ENCODE measurements at places on chromosomes 2 and 18.

GRCh38 chr2:160499865-160500264 is 6.3 kb upstream of the RBMS1 start:
- DNase-seq: no peak

GRCh38 chr2:163808406-163808805 is 72.6 kb upstream of the FIGN start:
- DNase-seq: no peak

- DNase-seq: no peak
Measured at GRCh38 chr2:69723791-69724190, 18.1 kb upstream of the ANXA4 start.

DNA sequence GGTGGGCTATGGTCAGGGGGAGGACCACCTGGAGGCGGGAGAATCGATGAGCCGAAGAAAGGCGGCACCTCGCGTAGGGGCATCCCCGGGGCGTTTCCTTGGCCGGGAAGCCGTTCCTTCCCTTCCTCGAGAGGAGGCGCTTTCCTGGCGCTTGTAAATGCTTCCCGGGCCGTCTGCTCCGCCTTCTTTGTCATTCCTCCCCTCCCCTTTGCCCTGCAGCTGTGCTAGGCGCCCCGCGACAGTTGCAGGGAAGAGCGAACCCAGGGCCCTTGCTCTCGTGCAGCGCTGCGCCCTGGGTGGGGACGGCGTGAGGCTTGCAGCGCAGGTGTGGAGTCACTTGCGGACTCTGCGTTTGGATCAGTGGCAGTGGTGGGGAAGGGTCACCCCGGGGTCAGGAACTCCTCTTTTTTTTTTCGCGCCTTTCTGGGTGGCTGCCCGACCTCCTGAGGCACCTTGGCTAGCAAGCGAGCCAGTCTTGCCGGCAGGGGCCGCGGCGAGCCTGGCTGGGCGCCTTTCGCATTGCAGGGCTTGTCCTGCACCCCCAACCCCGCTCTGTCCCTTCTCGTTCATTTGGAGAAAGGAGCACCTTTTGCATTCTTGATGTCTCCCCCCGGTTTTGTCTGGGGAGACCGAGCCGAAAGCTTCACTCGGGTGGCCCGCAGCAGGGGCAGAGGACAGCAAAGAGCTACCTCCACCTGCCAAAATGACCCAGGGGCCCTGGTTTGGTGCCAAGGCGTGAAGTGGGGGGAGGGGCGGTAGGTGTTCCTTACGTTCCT is 858 bp downstream of the KCNS3 start:
- no peak for DNase-seq

GRCh38 chr2:120550282-120550681 is 185.4 kb upstream of the GLI2 start:
- no peak for DNase-seq

DNA sequence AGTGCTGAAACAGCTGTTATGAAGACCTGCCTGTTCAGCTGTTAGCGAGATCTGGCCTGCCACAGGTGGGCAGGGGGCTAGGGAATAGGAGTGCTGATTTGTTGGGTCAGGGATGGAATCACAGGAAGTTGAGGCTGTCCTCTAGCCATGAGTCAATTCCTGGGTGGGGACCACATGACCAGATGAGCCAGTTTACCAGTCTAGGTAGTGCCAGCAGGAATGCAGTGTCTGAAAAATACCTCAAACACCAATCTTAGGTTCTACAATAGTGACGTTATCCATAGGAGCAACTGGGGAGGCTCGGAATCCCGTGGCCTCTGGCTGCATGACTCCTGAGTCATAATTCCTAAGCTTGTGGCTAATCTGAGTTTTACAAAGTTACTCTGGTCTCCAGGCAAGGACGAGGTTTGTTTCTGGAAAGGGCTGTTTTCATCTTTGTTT is 44.9 kb downstream of the DYSF start:
- DNase-seq: no peak

DNA sequence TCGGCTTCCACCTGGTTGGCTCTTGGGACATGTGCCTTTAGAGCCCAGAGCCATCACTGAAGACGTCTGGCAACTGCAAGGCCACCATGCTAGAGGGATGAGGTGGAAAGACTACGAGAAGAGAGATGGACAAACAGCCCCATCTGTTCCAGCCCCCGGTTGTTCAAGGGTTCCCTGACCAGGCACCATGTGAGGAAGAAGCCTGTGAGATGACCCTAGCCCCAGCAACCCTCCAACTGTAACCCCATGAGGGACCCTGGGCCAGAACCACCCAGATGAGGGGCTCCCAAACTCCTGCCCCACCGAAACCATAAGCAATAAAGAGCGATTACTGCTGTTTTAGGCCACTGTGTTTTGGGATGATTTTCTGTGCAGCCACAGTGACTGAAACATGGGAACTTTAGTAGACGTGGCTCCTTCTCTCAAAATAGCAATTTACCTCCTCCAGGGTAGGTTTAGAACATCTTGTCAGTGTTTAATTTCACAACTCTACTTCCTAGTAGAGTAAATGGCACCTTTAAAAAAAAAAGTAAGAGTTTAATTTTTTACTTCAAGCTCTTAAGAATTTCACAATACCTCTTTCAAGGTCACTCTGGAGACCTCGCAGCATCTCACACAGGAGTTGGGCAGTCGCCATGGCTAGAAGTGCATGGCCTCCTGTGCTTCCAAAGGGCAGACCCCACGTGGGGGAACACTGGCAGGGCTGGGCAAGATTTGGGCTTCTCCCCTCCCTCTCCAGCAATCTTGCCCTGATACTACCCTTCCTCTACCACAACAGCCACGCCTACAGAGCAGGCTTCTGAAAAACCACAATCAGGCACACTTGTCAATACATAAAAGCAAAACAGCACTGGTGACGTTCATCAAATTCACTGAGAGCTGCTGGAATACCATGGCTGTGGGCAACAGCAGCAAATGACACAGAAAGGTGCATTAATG is 48.8 kb downstream of the TMEM163 start:
- DNase-seq: no peak

DNA sequence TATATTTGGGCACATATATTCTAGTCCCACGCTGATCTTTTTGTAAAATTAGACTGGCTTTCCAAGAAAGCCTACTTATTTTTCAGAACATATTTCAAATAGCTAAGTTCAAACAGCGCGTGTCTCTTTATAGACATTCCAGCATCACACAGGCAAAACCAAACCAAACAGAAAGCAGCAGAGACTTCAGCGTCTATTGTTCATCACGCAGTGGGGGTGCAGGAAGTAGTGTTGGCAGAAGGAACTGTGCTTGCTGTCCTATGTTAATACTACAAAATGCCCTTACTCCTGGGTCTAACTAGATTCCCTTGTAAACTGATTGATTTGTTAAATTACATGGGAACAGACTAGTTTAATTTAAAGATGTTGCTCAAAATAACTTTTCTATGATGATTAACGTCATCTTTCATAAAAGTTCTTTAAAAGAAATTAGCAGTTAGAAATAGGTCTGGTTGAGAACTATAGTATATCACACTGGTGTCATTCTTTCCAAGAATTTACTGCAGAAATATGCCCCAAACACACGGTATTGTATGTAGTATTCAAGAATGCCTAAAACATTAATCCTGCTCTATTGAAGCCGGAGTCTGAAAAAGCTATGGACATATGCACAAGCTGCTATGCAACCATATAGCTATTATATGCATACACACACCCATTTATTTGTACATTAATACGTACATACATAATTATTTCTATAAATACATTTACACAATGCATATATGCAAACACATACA is 436.3 kb downstream of the CBLN2 start:
- DNase-seq: no peak

DNA sequence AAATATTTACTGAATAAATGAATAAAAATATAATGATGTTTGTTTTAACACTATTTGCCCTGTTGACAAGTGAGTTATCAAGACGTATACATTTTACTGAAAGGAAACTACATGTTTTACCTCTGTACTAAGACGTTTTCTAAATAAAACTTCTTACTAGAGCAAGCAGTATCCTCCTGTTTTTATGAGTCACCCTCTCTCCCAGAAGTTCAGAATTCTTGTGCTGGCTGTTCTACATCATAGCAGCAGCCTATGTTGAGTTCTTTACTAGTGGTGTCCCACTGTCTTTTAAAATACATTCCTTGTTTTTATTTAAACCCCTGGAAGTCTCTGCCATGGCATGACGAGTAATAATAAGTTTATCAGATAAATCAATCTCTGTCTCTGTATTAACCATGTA is 297.4 kb downstream of the CALCRL start:
- no peak for DNase-seq

GRCh38 chr18:31684279-31685096 is at the start of gene B4GALT6:
Gene B4GALT6, minus strand, starts transcription at chr18:31684581. Its CDS starts 155 bp downstream, at chr18:31684426.
- peak; percentile 1 for DNase-seq

DNA sequence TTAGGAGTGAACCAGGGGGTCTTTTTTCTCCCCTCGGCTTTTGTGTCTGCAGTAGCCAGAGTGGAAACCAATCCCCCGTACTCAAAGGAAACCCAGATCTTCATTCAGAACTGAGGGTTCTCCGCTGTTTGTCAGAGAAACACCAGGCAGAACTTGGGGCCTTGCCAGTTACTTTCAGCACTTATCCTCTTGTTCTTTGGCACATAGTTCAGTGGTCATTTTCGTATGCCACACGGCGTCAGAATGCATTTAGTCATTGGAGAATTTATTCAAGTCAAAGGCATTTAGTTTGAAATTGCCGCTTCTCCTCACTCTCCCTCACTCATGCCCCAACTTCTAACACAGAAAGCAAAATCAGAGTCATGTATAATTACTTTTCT is 102.9 kb downstream of the CABLES1 start:
- no peak for DNase-seq

DNA sequence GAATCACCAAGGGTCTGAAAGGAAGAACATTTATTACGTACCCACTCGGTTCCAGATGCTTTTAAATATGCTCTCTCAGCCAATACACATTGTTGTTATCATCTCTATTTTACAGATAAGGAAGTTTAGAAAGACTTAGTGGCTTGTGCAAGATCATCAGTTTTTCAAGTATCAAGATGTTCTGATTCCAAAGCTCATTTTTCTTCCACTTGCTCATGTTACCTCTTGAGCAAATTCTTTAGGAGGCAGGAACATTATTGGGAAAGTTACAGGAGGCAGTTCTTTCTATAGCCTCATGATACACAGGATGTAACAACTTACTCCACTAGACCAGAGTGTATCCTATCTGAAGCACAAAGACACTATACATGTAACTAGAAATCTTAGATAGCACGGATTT is 65.0 kb upstream of the MMADHC start:
- DNase-seq: no peak

- DNase-seq: no peak
Measured at GRCh38 chr2:174551697-174552096, 45.9 kb downstream of the WIPF1 start.

DNA sequence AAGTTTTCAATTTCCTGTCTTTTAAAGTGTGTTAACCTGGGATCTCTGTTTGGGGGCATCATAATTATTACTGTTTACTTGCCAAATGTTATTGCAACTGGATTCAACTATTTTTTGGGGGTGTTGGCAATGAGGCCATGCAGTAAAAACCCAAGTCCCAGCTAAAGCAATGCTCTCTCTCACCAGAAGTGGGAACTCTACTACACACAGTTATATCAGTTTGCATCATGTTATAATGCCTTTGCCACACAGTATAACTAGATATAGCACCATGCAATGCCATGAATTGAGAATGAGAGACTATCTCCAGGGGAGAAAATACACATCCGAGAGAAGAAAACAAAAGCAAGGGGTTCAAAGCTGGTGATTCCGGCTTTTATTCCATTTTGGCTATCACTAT is 79.0 kb downstream of the GCA start:
- DNase-seq: no peak

GRCh38 chr18:76465630-76466409 is 29.2 kb downstream of the ZNF516 start:
- DNase-seq: no peak

DNA sequence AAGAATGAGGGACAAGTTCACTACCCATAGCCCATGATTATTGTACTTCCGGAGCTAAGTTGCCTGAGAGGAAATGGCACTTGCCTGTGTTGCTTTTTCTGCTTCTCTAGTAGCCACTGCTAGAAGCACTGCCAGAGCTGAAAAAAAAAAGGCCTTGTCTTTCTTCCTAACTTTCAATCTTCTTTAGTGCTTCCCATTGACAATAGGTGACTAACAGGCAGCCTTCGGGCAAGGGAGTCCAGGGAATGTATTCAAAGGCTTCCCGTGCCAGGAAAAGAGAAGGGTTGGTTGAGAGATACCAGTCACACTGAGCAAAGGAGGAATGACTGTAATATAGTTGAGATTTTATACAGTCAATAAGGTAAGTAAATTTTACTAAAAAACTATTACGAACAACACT is 242.0 kb downstream of the CALCRL start:
- DNase-seq: no peak

DNA sequence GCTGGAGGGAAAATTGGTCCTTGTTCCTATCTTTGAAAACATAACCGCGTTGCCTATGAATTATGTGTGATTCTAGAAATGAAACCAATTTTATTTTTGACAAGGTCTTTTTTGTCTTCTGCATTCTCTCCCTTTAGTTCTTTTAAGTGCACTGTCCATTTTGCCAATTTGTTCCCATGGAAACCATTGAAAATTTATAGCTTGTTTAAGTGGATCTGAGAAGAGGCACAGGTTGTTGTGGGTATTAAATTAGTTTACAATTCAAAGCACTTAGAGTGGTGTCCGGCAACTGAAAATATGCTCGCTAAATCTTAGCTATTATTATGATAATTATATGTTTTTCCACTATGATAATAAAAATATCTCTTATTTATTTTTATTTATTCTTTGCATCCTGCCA is 107.5 kb upstream of the FSHR start:
- DNase-seq: no peak

- no peak for DNase-seq
Measured at GRCh38 chr18:21979759-21980158, 189.6 kb upstream of the GATA6 start.

DNA sequence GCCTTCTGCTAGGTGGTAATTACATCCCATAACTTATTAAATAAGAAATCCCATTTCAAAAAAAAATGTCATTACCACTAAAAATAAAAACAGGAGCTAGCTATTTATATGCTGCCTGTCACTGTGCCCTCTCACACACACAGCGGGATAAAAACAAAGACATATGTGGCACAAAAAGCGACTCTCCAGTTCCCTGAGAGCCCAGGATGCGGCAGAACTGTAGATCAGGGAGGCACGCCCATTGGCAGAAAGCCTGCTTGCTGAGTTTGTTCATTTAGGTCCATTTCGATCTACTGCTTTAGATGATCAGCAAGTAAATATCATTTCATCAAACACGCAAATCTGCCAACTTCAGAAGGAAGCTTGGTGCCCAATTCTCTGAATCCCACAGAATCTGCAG is 124.4 kb downstream of the TMEM163 start:
- no peak for DNase-seq

DNA sequence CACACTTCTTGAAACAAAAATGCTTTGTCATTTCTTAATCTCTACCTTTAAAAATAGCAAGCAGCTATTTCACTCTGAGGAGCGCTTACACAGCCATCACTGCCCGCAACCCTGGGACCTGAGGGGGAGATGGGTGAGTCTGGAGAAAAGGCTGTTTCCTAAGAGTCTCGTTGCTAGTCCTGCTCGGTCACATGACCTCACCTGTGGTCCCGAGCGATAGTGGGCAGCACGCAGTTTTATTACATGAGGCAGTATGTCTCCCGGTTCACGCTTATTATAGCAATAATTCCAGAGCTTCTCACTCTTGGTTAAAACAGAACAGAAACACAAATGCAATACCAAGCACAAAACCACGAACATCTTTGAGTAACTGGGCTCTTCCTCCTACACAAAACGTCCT is 105.3 kb downstream of the ZNF516 start:
- DNase-seq: no peak

GRCh38 chr18:51611326-51611725 is 413.8 kb upstream of the MEX3C start:
- no peak for DNase-seq
